Chondrocyte (in vitro differentiated cells): ENCODE measurements at places on chromosomes 1 and 21. TPM values are rescaled to one million over a fixed set of nuclear protein-coding genes. Genes with fewer than 3 reads are reported as not detected.

The DENND1B gene
- 8.8 to 14.8 TPM (median 10.9 TPM) in 3 replicates for total RNA-seq

- no peak for DNase-seq
Measured at GRCh38 chr1:7042322-7043190, 257.3 kb downstream of the CAMTA1 start.

DNA sequence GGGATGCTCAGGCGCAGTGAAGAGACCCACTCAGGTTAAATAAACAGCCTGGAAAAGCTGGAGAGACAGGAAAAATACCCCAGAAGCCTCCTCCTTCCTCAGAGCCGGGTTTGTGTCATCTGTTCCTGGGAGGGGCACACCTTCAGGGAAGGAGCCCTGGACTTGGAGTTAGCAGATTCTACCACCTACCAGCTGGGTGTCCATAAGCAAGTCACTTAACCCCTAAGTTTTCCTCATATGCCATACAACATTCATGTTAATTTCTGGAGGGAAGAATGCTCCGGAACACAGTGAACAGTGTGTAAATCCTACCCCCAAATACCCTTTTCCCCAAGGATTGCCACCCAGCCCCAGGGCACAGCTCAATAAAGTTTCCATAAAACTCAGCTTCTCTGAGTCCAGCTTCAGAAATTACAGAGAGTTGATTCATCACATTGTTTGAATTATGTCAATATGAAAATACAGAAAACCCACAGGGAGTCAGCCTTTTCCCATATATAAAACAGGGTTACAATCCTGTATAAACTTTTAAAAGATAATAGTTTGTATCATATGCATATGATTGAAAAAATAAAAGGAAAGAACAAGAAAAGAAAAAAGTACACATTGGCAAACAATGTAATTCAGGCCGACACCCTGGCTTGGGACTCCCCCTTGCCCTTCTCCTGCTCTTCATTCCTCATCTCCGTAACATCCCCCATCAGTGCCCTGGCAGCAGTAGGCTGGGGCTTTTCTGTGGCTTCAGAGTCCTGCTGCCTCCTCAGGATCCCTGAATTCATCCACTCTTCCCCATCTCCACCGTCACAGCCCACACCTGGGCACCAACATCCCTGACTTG lies 291.8 kb upstream of the USP24 start:
- no peak for DNase-seq

DNA sequence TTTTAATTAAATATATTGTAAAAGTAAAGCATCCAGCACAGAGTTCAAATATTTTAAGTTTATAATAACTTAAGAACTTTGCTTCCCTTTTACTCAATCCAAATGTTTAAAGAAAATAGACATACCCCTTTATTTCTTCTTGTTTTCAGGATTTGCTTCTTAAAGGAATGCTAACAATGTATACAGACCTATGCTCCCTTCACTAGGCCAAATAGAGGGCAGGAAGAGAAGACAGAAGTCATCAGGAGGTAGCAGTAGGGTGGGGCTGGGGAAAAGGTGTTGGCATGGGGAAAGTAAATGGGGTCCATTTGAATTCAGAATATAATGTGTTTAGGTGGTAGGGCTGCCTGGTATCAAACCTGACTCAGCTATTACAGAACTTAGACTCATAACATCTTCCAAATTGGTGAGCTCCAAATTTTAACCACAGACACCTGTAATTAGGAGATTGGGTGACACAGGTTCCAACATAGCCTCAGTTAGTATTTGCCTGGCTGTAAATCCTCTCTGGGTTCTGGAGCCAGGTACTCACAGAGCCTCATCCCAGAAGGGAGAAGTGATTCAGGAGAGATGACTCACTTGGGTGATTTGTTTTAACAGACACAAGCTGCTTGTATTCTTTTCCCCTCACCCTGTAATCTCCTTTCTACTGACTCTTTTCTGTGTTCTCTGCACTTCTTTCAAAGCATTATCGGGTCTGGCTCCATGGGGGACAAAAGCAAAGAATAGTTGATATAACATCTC lies 60.1 kb upstream of the DUSP10 start:
- no peak for DNase-seq

The U2AF1 gene
- 9.8 to 13.7 TPM (median 11.8 TPM) in 3 replicates for total RNA-seq

The HOOK1 gene
- total RNA-seq = 0.31 to 0.40 TPM in 2 of 3 replicates, not detected in the other

GRCh38 chr1:150789396-150789795 lies 18.7 kb downstream of the CTSK start:
- DNase-seq = no peak

DNA sequence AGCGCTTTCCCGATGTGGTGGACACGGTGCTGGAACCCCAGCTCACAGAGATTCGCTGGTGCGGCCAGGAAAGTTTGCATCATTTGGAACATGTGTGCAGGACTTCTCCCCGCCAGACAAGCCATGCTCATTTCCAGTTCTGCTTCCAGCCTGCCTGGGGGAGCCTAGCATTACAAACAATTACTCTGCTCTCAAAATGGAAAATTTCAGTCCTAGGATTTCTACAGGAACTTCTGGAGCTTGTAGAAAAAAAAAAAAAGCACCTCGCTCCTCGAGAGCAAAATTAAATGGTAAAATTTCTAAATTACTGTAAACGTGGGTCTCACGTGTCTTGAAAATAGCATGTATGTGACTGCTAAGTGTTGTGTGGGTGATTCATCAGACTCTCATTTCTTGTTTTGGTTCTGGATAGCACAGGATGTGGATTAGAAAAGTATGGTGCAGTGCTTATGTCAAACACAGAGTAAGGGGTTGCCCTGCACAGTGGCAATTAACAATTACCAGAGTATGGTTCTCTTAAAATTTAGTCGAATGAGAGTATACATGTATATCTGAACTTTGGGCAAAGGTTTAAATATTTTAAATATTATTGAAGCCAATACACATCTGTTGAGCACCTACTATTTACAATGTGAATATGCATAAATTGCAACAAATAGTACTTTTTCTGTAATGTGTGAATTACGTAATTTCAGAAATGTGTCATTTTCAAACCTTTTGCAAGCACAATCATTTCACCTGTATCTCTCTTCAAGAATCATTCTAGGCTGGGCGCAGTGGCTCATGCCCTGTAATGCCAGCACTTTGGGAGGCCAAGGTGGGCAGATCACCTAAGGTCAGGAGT lies 61.8 kb upstream of the PTGFRN start:
- DNase-seq = no peak

GRCh38 chr1:208146650-208147049 lies 97.5 kb downstream of the PLXNA2 start:
- DNase-seq = no peak

- DNase-seq = no peak
Measured at GRCh38 chr1:211985556-211986264, 49.6 kb downstream of the INTS7 start.

DNA sequence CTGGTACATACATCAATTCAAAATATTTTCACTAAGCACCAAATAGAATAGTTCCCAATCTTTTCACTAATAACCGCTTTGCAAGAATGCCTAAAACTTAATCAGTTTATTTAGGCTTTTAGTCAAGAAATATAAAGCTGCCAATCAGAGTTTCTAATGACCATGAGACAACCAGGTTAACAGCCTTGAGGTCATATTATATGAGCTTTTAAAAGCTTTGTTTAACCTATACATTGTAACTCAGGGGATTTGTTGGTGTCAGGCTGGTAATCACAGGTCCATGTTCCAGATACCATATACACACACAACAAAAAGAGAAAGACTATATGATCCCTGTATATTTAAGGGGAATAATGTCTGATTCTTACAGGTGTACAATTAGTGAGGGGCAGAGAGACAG lies 246.2 kb upstream of the ADGRL2 start:
- DNase-seq = no peak

The CRNN gene
- not detected in 3 replicates for total RNA-seq

The LCA5L gene
- total RNA-seq = 0.56 to 2.4 TPM (median 0.92 TPM) in 3 replicates

GRCh38 chr1:6414881-6415626 lies 4.7 kb downstream of the HES2 start:
- no peak for DNase-seq

- DNase-seq = no peak
Measured at GRCh38 chr1:208280681-208281450, 36.7 kb upstream of the PLXNA2 start.

- DNase-seq = no peak
Measured at GRCh38 chr21:37530901-37531351, 164.4 kb downstream of the DYRK1A start.

DNA sequence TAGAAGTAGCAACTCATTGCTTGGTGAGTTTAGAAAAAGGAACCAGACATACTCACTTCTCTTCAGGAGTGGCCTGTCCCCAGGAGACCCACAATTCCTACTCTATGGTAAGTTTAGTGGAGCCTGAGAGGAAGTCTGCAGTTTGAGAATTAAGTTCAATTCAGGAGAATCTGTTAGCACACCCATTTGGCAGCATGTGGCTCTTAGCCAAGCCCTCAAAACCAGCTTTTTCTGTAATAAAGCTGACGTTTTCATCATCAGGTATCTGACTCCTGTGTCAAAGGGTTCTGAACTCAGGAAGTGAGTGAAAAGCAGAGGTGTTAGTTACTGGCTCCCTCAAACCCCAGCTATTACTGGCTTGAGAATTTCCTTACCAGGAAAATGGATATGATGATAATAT lies 20.4 kb upstream of the RGS16 start:
- no peak for DNase-seq

DNA sequence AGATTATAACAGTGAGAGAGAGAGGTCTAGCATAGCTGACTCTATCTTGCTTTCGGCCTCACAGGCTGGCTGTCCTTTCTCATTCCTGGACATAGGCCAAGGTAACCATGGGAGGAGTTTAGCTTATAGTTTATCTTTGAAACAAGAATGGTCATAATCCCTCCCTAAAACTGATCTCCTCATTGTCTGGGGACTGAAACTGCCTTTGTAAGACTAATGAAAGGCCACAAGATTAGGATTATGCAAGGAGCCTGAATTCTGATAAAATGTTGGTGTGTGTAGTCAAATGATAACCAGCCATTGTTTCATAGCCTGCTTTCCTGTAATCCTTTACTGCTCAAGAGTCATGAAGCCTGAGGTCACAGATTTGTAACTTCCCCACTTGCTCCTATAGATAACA lies 131.9 kb upstream of the LYPLAL1 start:
- no peak for DNase-seq

DNA sequence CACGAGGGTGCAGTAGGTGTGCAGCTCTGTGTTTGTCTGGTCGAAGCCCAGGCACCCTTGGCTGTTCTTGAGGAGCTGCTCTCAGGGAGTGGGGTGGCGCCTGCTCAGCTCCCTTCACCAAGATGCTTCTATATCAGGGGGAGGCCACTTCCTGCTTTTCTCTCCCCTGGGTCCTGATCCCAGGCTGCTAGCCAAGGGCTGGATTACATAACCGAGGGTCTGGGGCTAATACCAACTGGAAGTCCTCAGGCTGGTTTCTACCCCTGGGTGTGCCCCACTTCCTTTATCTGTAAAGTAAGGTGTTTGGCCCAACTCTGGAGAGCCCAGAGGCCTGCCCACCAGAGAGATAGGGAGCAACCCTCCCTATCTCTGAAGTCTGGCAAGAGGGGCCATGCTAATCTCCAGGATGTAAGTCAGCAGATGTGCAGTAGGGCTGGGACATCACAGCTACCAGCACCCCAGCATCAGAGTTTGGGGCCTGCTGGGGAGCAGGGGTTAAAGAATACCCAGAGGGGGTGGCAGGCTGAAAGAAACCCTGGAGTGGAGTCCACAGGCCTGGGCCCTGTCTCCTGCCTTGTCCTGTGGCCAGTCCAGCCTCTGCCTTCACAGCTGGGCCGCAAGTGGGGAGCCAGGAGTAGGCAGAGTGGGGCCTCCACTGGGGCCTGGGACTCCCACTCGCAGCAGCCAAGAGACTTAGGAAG lies 2.1 kb downstream of the SELENBP1 start:
- DNase-seq = peak; percentile 71

- DNase-seq = no peak
Measured at GRCh38 chr21:42161401-42161955, 57.5 kb upstream of the ABCG1 start.

- no peak for DNase-seq
Measured at GRCh38 chr1:113429461-113430153, 39.3 kb downstream of the MAGI3 start.

DNA sequence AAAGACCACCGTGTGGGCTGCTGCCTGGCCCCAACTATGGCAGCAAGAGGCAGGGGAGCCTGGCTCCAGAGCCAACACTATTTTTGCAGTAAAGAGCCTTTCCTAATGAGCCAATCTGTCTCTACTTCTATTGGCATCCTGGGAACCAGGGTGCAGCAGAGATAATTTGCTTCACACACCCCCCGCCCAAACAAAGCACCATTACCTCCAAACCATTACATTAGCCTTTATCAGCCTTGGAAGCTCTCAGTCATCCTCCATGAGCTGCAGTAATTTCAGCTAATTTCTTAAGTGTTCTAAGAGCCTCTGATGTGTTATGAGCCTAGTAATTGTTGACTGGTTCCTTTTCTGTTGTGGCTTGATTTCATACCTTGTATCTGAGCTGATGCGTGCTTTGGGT lies 21.6 kb downstream of the ARMH1 start:
- peak; percentile 24 for DNase-seq

- DNase-seq = no peak
Measured at GRCh38 chr1:185412385-185413087, 95.5 kb upstream of the IVNS1ABP start.

GRCh38 chr1:72075425-72075824 lies 206.9 kb downstream of the NEGR1 start:
- DNase-seq = no peak

- DNase-seq = no peak
Measured at GRCh38 chr1:197961933-197962332, 44.8 kb downstream of the LHX9 start.

The TOMM40L gene
- 9.4 to 15.8 TPM (median 10.0 TPM) in 3 replicates for total RNA-seq

GRCh38 chr1:1348420-1349255 lies 580 bp downstream of the DVL1 start:
- no peak for DNase-seq

DNA sequence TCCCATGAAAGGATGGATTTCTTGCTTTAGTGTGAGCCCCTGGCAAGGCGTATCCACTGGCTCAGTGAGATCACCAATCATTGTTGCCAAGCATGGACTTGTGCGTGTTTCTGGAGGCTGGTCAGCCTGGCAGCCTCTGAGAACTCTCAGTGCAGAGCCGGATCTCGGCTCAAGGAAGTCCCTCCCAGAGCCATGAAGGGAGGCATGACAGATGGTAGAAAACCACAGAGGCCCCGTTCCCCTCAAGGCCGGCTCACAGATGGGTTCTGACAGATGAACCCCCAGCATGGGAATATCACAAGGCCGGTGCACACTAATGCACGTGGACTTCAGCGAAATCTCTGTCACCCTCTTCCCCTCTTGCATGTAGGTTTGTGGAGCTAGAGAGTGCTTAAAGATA lies 290.5 kb downstream of the AJAP1 start:
- DNase-seq = no peak

The GMEB1 gene
- total RNA-seq = 10.9 to 12.6 TPM (median 12.4 TPM) in 3 replicates

DNA sequence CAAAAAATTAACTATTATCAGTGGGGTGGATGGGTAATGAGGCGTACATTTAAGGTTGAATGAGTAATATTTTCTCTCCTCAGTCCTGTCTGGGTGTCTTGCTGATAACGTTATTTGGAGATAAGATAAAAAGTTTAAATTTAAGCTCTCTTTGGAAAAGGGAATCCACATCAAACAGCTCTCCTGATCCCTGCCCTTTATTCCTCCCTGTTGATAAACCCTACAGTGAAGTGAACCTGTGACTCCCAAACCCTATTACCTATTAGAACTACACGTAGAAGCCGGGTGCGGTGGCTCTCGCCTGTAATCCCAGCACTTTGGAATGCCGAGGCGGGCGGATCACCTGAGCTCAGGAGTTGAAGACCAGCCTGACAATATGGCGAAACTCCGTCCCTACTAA lies 9.9 kb upstream of the GPR161 start:
- DNase-seq = no peak
